ENCODE measurements at places on chromosomes 4 and X.

GRCh38 chrX:64642482-64642881, 247.2 kb upstream of the MTMR8 start:
- no peak for DNase-seq

- DNase-seq = no peak
Observed at GRCh38 chrX:38106991-38107655, 100.8 kb downstream of the SYTL5 start.

GRCh38 chrX:46554942-46555341, 9.7 kb upstream of the ZNF674 start:
- no peak for DNase-seq

DNA sequence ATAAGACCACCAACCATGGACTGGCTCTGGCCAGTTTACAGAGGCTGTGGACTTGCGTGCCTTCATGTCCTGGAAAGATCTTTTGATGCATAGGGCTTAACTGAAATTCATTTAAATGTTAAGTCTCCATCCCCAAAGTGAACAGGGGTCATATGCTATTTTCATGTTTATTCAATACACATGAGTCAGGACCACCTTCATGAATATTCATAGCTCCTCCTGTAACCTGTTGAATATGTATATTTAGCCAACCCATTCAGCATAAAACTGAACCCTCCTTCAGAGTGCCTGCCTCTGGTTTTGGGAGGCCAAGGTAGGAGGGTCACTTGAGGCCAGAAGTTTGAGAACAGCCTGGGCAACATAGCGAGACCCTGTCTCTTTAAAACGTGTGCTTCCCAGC, 7.1 kb downstream of the CTPS2 start:
- DNase-seq = no peak

- DNase-seq = no peak
Observed at GRCh38 chr4:94806376-94806775, 48.6 kb downstream of the BMPR1B start.

DNA sequence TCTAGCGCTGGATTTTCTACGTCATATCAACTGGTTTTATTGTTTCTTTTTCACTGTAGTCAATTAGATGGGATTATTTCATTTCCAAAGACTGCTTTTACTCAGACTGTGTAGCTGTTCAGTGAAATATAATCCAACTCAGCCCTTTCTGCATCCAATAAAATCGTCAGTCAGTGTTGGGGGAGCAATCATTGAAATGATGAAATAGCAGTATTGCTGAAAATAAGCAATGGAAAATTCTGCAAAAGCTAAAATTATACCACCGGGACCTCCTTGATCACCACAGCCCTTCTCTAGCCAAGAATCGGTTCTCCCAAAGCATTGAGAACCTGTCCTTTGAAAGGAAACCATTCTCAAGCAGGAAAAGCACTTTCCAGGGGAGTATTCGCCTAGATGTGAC, 243.1 kb upstream of the TENM3 start:
- no peak for DNase-seq

- no peak for DNase-seq
Observed at GRCh38 chr4:30770049-30770549, 49.9 kb downstream of the PCDH7 start.

GRCh38 chr4:13493793-13494192, 9.7 kb upstream of the RAB28 start:
- DNase-seq = no peak

GRCh38 chr4:101953949-101954348, 163.4 kb downstream of the BANK1 start:
- no peak for DNase-seq

DNA sequence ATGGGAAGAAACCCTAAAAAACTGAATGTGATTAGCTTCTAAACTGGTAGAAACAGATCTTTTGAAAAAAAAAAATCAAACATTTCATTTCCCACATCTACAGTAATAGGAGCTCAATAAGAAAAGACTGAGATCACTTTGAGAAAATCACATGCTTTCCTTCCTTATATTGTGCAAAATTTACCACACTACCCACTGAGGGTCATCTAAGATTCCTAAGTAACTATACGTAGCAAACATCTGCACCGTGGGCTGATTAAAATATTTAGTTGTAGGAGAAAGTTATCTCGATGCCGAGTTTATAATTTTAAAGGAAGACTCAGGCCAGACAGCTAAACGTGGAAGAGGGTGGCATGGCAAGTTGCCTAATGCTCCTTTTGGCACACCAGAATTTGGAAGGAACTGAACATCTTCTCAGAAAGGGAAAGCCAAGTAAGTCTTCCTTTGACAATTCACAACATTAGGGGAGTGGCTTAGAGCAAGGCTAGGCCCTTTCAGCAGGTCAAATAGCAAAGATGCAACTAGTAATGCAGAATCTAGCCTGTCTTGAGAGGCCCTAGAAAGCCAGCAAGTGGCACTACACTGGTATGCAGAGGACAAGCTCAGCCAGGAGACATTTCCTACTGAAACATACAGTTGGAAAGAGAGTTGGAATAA, 128.0 kb downstream of the TMA16 start:
- DNase-seq = no peak

DNA sequence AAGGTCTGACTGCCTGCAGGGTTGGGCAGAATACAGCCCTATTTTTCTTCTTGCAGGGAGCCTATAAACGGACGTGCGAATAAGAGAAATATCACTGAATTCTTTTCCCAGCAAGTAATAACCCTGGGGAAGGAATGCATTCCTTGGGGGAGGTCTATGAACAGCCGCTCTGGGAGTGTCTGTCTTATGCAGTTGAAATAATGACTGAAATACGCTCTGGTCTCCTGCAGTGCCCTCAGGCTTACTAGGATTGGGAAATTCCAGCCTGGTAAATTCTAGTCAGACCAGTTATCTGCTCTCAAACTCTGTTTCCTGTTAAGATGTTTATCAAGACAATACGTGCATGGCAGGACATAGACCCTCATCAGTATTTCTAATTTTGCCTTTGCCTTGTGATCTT, 72.1 kb upstream of the FAM241A start:
- DNase-seq = no peak

- no peak for DNase-seq
Observed at GRCh38 chr4:42436928-42437565, 39.8 kb downstream of the SHISA3 start.

DNA sequence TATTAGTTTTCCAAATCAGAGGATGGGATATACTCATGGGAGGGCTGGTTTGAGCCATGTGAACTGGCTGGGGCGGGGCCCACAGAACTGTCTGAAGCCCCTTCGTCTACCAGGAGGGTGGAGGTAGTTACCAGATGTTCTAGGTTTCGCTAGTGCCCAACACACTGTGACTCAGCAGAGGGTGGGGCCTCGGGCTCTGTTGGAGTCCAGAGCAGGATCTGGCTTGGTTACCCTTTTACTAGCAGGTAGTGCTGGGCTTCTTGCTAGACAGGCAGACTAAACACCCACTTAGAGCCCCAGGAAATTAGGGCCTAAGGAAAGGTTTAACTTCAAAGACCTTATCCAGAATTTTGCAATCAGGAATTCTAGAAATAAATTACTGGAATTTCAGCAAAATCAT, 56.2 kb upstream of the CHRDL1 start:
- no peak for DNase-seq

DNA sequence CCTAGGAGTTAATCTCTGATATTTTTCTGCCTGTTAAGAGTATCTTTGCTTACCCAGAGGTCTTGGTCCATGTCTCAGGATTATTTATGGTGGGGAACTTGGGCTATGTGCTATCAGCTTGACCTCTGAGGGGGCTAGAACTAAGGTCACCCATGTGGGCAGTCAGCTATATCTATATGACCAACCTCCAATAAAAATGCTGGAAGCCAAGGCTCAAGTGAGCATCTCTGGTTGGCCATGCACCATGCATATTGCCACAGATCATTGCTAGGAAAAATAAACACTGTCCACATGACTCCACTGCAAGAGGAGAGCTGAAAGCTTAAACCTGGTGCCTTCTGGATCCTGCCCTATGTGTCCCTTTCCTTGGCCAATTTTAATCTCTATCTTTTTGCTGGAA, 196.5 kb upstream of the SLC7A11 start:
- no peak for DNase-seq

DNA sequence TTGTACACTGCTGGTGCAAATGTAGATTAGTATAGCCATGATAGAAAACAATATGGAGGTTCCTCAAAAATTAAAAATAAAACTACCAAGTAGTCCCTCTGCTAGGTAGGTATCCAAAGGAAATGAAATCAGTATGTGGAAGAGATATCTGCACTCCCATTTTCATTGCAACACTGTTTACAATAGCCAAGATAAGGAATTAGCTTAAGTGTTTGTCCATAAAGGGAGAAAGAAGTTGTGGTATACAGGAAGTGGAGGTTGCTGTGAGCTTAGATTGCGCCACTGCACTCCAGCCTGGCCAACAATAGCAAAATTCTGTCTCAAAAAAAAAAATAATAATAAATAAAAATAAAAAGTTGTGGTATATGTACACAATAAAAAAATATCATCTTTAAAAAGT, 325.0 kb upstream of the EMCN start:
- DNase-seq = no peak

GRCh38 chrX:87634361-87634760, 116.8 kb downstream of the KLHL4 start:
- DNase-seq = no peak

- no peak for DNase-seq
Observed at GRCh38 chr4:15893962-15894361, 44.6 kb downstream of the FGFBP1 start.

- no peak for DNase-seq
Observed at GRCh38 chr4:8615921-8616787, 23.6 kb downstream of the CPZ start.

DNA sequence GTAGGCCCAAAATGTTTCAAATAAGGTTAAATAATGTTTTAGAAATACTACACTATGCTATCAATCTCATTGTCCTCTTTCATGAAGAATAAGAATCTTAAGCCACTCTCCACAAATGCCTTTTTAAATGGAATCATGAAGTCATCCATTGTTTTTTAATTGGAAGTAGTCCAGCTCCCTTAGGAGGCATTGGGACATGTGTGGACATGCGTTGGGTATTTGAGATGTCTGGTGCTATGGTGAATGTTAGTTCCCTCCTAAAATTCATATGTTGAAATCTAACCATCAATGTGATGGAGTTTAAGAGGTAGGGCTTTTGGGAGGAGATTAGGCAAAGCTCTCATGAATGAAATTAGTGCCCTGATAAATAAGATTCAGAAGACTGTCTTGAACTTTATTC, 289.0 kb downstream of the C4orf33 start:
- DNase-seq = no peak

GRCh38 chr4:165308166-165308565, 19.3 kb upstream of the MSMO1 start:
- no peak for DNase-seq

- no peak for DNase-seq
Observed at GRCh38 chr4:6206771-6207290, 6.5 kb upstream of the JAKMIP1 start.

DNA sequence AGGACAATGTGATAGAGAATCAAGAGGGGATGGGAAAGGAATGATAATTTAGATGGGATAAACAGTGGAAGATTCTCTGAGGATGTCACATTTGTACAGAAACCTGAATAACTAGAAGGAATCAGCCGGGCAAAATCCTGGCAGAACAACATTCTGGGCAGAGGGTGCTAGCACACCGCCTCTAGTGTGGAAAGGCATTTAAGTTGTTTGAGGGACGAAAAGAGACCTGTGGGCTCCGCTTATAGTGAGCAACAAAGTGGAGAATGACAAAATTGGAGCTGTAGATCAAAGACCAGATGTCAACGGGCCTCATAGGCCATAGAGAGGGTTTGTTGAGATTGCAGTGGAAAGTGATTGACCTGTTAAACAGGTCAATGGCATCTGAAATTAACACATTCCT, 596.0 kb upstream of the SLIT2 start:
- no peak for DNase-seq

DNA sequence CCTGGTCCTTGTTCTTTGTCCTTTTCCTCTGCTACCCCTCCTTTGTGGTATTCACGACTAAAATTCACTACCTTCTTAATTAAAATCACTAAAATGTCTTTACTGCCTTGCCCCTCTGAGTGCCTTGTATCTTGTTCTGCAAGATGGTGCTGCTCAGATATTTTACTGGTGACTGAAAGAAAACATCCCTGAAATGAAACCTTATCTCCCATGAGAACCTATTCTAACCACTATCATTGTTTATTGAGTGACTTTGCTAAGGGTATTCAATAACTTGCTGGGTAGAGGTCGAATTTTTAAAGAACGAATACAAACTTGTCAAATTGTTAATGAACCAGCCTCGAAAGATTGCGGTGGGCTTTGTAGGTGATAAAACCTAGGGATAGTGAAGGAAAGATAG, 52.8 kb downstream of the SPRY1 start:
- DNase-seq = no peak

DNA sequence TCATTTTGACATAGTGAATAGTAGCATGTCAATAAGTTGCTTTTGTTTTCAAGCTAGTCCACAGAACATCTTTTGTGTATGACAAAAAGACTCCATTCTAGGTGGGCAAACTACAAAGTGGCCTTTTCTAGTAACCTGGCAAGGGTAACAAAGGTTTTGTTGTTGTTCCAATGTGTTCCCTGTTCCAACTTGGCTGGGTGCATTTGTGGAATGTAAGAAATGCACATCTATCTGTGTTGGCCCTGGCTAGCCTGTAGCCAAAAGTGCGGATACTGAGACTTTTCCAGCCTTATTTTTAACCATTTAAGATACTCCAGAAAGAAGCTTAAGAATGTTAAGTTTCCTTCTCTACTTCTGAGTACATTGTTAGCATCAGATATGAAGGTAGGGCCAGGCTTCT, 118.7 kb upstream of the CHRDL1 start:
- DNase-seq = no peak

DNA sequence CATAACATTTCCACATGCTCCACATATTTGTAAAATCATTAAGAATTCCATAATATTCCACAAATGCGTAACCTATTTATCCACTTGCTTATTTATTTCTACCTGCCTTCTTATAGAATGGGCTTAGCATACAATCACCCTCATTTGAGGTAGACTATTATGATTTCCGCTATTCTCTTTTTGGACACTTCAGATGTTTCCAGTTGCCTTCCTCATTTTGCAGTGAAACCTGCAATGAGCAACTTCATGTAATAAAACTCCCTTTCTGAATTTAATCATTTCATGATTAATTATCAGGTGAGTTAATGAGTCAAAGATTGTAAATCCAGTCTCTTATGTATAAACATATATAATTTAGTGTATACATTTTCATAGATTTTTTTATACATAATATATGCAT, 58.0 kb downstream of the PPP3CA start:
- no peak for DNase-seq

- DNase-seq = no peak
Observed at GRCh38 chr4:2443956-2444740, 24.8 kb upstream of the RNF4 start.

- no peak for DNase-seq
Observed at GRCh38 chr4:16171831-16172230, 54.4 kb downstream of the TAPT1 start.

DNA sequence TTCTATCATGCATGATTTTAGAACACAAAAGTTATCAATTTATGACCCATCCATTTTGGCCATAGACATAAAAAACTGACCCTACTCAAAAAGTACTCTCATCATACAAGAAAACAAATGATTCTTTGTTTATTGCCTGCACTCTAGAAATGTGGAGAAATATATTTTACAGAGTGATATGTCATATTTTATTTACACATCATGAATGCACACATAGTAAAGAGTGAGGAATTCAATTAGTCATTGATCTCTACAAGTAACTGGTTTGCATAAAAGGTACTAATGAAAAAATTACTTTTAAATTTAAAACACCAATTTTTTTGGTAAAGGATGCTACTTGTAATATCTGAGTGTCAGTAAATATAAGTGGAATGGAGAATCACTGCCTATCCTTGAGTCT, 242.5 kb upstream of the FAT4 start:
- no peak for DNase-seq

All from stimulated activated CD4-positive, alpha-beta T cell treated with anti-CD3 and anti-CD28 coated beads, Interleukin-1b, Interleukin-23, amount 100 ng/mL, for 24 hours (primary cell).